Epithelial cell of esophagus (primary cell): ENCODE measurements at places on chromosomes 11 and 22.

- DNase-seq: no peak
Measured at GRCh38 chr11:5929571-5930368, 12.3 kb upstream of the OR56A3 start.

DNA sequence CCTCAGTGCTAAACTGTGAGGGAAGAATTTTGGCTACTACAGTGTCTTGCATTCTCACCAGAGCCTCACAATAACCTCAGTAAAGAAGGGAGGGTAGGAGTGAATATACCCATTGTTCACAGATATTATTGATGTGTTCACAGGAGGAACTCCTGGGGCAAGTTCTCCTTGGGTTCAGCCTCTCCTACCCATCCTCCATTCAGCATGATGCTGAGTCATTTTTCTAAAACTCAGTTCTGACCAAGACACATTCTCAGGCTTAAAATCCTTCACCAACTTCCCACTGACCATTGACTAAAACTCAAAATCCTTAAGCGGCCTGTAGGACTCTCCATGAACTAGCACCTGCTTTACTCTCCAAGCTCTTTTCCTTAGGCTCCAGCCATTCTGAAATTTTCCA is 48.7 kb downstream of the SYTL2 start:
- DNase-seq: peak; percentile 4

GRCh38 chr22:30047364-30047738 is 32.9 kb upstream of the HORMAD2 start:
- no peak for DNase-seq

GRCh38 chr11:69909561-69910518 is 90.6 kb upstream of the FGF3 start:
- DNase-seq: no peak

GRCh38 chr11:2715716-2716350 is 16.0 kb upstream of the KCNQ1OT1 start:
- no peak for DNase-seq

- no peak for DNase-seq
Measured at GRCh38 chr11:91489989-91490388, 734.6 kb upstream of the FAT3 start.

- no peak for DNase-seq
Measured at GRCh38 chr11:106848526-106848925, 169.8 kb downstream of the GUCY1A2 start.

DNA sequence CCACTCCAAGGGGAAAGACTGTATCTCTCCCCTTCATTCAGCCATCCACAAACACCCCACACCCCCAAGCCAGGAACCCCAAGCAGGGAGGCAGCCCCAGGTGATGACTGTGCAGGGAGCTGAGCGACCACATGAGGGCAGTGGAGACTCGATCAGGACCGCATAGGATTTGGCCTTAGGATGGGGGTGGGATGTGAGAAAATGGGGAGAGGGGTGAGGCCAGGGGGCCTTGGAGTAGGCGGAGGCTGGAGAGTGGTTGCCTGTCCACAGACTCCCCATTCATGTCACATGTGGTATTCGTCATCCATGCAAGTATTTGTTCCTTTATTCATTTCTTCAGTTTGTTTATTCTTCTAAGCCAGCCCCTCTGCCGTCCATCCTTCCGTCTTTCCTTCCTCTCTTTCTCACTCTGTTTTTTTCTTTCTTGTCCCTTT is 2.7 kb upstream of the RHOD start:
- DNase-seq: peak; percentile 75

- peak; percentile 77 for DNase-seq
Measured at GRCh38 chr11:45045683-45046471, 95.2 kb upstream of the TP53I11 start.

GRCh38 chr11:44071157-44071556 is 5.1 kb downstream of the ACCS start:
- DNase-seq: no peak

DNA sequence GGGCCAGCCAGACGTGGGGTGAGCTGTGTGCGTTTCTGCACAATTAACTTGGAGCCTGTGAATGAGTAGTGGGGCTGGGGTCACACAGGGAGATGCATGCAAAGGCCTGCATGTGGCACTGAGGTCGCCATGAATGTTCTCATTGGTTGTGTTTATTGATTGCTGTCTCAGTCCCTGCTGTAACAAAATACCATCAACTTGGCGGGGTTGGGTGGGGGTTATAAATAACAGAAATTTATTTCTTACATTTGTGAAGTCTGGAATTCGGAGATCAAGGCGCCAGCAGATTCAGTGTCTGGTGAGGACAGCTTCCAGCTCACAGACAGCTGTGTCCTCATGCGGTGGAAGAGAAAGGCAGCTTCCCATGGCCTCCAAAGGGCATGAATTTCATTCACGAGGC is 29.3 kb upstream of the PHF21B start:
- no peak for DNase-seq

- no peak for DNase-seq
Measured at GRCh38 chr11:45755281-45755859, 49.6 kb upstream of the SLC35C1 start.

DNA sequence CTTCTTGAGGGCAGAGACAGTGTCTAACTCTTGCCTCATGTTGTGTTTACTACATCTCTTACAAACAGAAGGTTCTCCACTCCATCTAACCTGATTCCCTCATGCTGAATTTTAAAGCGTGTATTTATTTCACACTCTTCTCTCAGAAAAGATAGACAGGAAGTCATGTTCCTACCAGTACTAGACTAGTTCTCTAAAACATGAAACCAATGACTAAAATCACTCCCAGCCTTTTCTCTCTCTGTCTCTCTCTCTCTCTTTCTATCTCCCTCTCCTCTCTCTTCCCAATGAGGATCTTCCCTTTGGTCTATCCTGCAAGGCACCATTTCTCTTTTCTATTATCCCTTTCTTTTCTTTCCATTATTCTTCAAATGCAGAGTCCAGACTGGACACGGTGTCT is 391.9 kb upstream of the CADM1 start:
- DNase-seq: no peak

GRCh38 chr22:26580240-26580962 is 9.5 kb downstream of the TPST2 start:
- DNase-seq: no peak

GRCh38 chr11:122686111-122686510 is 30.6 kb downstream of the UBASH3B start:
- DNase-seq: peak; percentile 46

DNA sequence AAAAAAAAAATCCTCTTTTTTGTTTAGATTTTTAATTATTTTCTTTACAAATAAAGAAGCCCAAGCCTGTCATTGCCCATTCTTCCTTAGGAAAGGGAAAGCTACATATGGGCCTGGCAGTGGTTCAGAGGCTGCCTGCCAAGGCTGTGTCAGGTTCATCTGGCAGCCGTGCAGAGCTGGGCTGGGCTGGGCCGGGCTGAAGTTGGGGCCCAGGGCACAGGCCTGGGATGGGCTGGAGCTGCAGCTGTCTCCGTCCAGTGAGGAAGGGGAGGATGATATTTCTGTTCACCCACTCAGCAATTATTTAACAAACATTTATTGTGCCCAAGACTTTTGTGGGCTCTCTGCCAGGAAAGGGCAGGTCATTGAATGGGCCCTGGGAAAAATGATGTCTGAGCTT is 4.6 kb downstream of the PRR5L start:
- DNase-seq: no peak

GRCh38 chr11:72308226-72309073 is 64.5 kb upstream of the PHOX2A start:
- peak; percentile 80 for DNase-seq

GRCh38 chr11:36109850-36110606 is 166.2 kb downstream of the LDLRAD3 start:
- DNase-seq: no peak

DNA sequence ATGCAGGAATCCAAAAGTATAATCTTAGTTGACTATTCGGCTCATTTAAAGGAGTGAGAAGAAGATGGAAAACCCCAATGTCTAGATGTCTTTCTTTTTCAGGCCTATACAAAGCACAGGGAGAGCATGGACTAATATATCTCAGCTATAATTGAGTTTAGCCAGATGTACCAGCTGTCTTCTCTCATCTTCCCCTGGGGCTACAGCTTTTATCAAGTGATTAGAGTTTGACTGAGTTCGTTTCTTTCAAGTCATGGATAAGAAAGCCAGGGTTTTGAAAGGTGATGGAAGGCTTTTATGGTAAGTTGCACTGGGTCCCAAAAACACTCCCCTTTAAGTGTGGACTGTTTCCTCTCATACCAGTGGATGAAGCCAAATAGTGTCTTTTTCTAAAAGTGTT is 1172.8 kb upstream of the TENM4 start:
- no peak for DNase-seq

DNA sequence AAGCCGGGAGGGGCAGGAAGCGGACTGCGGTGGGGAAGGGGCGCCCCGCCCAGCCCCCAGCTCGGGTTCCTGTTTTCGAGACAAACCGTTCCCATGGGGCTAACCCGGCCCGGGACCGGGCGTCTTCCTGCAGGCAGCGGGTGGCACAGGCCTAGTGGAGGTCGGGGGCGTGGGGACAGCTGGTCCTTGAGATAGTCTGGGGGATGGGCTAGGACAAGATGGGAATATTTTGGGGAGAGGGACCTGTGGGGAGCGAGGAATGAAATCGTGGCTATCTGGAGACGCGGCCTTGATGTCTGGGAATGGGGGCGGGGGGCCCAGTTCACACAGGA is 1.2 kb upstream of the RASGRP2 start:
- DNase-seq: no peak

GRCh38 chr11:97685695-97686094 is 1295.9 kb downstream of the JRKL start:
- DNase-seq: no peak

DNA sequence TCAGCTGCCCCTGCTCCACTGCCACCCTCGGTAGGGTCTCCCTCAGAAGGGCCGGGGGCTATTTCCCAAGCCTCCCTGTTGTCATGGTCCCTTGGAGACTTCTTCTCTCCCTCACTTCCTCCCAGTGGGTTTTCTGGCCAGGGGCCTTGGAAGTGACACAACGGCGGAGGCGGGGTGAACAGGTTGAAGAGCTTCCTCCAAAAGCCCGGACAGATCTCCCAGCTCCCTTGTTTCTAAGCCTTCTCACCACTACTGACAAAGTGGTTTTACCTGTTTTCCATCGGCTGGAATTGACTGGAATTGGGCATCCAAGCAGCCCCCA is 14.5 kb downstream of the MYH9 start:
- peak; percentile 63 for DNase-seq

GRCh38 chr11:119091178-119091577 is 6.5 kb downstream of the HMBS start:
- DNase-seq: no peak

GRCh38 chr11:108858622-108859021 is 193.8 kb downstream of the DDX10 start:
- DNase-seq: no peak

DNA sequence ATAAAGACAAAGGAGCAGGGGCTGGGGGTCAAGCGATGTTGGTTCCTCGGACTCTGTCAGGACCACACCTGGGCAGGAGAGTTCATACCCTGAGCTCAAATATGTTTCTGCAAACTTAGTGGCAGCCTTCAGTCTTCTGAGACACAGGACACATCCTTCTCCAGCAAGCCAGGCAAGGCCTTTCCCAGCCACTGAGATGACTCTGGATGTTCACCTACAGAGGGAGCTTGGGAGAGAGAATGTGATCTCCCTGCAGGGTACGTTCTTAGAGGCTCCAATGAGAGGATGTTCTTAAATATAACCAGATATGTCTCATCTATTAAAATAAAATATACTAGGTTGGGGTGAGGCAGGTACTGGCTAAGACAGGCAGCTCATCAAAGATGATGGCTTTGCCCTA is 461.5 kb downstream of the OPCML start:
- DNase-seq: no peak
